ENCODE measurements at places on chromosomes 6 and 20. TPM values are rescaled to one million over a fixed set of nuclear protein-coding genes. Genes with fewer than 3 reads are reported as not detected.

The UNC93A gene
- total RNA-seq: not detected

DNA sequence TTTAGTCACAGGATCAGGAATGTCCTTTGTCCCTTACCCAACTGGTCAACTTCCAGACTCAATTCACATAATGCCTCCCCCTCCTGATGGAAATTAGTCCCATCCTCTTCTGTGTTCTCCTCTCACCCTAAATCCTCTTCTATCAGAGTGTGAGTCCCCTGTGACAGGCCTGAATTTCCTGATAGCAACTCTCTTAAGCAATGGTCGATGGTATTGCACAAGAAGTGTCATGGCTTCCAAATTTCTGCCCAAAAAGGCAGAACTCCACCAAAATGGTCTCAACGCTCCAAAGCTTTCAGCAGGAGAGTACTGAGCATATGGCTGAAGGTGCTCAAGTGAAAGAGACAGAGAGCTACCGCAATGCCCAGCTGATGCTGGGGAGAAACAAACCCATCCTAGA lies 2.4 kb downstream of the PREP start:
- no peak for DNase-seq
- no peaks in the 10 kb centered on the region for H3K27me3 ChIP-seq
- H3K27ac ChIP-seq: no peak overlapping the region
- no peak overlapping the region for H3K4me3 ChIP-seq
- peaks cover 10% of the 10 kb centered on the region for H3K36me3 ChIP-seq

DNA sequence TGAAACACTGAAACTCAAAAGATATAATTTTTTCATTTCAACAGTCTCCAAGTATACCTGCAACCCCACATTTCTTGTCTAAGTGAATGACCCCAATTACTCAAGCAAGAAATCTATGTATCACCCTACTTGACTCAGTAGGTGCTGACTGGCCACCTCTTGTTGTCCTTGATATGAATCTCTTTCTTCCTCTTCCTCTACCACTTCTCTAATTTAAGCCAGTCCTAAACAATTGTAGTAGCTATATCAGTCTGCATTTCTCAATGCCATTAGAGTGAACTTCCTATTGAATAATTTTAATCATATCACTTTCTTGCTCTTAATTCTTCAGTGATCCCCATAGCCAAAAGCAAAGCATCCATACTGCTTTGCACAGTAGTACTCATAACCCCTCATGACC lies 93.2 kb downstream of the NKAIN2 start:
- H3K4me3 ChIP-seq: no peak overlapping the region
- H3K27me3 ChIP-seq: no peaks in the 10 kb centered on the region
- H3K36me3 ChIP-seq: no peaks in the 10 kb centered on the region
- DNase-seq: no peak

- no peaks in the 10 kb centered on the region for H3K4me1 ChIP-seq
- H3K36me3 ChIP-seq: peaks cover 24% of the 10 kb centered on the region
- no peak overlapping the region for H3K4me3 ChIP-seq
- H3K27me3 ChIP-seq: no peaks in the 10 kb centered on the region
- no peak for DNase-seq
- no peak overlapping the region for H3K27ac ChIP-seq
Observed at GRCh38 chr6:87481931-87482330, 9.2 kb downstream of the SLC35A1 start.

The KIAA1755 gene
- 7.3 TPM for total RNA-seq

- no peaks in the 10 kb centered on the region for H3K4me1 ChIP-seq
- H3K27me3 ChIP-seq: no peaks in the 10 kb centered on the region
- H3K4me3 ChIP-seq: no peak overlapping the region
- DNase-seq: no peak
- H3K36me3 ChIP-seq: no peaks in the 10 kb centered on the region
Observed at GRCh38 chr6:98980819-98981218, 33.1 kb upstream of the FBXL4 start.

Measured in esophagus muscularis mucosa (tissue), 4 donors.